ENCODE measurements at places on chromosomes 7 and 10. TPM values are rescaled to one million over a fixed set of nuclear protein-coding genes. Genes with fewer than 3 reads are reported as not detected.
A peak's percentile ranks its signal among the peaks of the same experiment; 100 is the strongest.

DNA sequence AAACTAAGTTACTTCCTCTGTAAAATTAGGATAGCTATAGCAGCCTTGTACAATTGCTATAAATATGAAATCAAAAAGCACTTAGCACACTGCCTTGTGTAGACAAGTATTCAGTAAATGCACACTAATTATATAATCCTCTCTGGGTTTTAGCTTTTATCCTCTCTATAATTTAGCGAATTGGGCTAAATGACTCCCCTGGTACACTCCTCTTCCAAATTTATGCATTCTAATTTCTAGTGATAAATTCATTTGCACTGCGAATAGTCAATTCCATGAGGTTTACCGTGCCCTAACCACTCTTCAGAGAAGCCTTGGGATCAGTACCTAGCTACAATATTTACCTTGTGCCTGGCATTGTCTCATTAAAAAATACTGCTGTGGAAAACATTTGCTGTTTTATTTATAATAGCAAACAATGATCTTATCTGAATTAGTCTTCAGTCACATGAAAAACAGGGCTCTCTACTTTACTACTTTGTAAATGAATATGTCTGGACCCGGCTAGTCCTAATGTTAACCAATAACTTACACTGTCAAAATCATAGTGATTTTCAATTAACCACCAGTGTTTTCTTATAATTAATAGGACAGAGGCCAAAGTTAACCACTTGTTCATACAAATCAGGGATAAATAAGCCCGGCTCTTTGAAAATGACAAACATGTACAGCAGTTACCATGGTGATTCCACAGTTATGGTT lies 577.9 kb downstream of the IPMK start:
- DNase-seq: no peak

DNA sequence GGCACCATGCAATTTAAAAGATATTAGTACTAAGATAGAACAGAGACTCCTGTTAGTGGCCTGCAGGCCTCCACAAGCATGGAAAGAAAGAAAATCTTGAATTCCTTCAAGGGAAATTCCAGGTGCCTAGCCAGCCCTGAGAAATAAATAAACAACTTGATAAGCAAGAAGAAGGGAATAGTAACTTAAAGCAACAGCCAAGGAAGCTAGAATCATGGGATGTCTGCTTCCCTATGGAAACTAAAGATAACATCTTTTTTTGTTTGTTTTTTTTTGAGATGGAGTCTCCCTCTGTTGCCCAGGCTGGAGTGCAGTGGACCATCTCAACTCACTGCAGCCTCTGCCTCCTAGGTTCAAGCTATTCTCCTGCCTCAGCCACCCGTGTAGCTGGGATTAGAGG lies 128.6 kb downstream of the SKIDA1 start:
- no peak for DNase-seq

The HPSE2 gene
- 3.3 TPM for total RNA-seq

- no peak for DNase-seq
Observed at GRCh38 chr7:33762911-33763306, 142.4 kb upstream of the BMPER start.

DNA sequence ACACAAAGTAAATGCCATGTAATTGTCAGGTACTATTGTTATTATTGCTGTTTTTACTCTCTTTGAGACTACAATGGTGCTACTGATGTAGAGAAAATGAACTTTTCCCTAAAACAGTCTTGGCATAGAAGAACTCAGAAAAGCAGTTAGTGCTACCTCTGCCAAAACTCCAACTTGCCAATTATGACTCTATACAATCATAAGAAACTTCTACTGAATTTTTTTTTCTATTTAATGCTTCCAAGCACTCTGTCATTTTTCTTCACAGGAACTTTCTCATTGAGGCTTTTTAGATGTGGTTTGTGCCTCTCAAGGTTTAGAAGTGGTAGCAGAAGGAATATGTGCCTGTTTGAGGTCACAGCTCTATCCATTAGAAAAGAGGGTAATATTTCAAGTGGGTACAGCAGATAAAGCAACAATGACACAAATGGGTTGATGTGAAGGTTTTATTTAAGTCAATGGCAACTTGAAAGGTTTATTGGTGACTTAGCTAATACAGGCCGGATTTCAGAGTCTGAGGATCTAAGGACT lies 64.0 kb upstream of the FERD3L start:
- peak; percentile 48 for DNase-seq

GRCh38 chr7:33459340-33459751 lies 330.0 kb downstream of the BBS9 start:
- peak; percentile 79 for DNase-seq

The CYP26A1 gene
- total RNA-seq: not detected

DNA sequence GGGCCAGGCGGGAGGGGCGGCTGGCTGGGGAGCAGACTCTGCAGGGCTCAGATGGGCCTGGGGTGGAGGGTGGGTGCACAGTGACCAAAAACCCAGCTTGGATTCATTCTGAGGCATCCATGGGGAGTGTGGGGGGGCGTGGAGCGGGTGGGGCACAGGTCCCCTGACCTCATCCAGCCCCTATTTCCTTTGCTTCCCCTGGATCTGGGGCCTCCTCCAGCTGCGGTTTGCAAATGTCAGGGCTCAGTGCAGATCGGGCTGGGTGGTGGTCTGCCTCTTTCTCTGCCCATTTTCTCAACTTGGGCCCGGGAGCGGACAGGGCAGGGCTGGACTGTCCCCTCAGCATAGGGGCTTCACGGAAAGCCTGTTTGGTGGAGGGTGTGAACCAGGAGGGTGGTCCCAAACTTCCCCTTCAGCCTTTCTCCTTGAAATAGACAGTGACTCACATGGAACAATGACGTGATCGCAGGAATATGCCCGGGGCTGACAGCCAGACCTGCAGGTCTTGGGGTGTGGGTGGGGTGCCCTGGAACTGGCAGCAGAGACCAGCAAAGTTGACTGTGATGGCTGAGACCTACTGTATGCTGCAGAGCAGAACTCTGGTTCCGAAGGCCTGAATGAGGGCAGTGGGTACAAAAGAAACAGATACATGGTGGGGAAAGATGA lies 72.9 kb upstream of the PODXL start:
- no peak for DNase-seq

GRCh38 chr10:111595173-111595572 lies 518.3 kb downstream of the ADRA2A start:
- no peak for DNase-seq

The FAM25C gene
- total RNA-seq: not detected

GRCh38 chr7:13290975-13291374 lies 603.5 kb downstream of the ARL4A start:
- no peak for DNase-seq

GRCh38 chr7:95205665-95206225 lies 118.6 kb downstream of the PON1 start:
- DNase-seq: no peak

DNA sequence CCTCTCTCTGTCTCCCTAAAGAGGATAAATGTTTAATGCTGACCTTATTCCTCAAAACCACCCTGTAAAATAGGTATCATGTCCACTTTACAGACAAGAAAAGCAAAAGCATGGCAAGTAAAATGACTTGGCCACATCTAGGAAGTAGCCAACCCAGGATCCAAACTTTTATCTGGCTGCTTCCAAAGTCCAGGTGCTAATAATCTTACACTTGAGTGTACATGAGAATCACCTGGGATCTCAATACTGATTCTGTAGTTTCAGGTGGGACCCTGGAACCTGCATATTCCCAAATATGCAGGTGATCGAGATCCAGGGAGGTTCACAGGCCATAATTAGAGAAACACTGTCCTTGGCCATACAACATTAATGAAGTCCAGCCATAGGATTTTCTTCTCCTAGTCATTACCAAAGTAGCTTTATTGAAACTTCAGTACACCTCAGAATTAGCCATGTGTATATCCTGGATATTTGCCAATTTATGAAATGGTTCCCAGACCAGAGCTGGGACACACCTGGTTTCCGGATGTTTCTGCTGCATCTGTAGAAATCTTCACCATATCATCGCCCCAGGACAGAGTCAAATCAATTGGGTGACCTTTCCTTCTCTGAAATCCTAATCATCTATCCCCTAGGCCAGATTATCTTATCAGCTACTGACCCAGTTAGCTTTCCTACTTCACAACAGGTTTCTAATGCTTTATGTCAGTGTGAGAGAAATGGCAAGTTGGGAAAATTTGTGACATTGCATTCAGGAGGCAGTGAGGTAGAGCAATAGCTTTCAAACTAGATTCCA lies 119.1 kb upstream of the KMT2E start:
- no peak for DNase-seq

The RASSF4 gene
- 44.3 TPM for total RNA-seq

- DNase-seq: no peak
Observed at GRCh38 chr7:30907527-30908267, 4.0 kb upstream of the AQP1 start.

The PRTFDC1 gene
- 12.5 TPM for total RNA-seq

The RNF32 gene
- total RNA-seq: 2.7 TPM

The KCNH2 gene
- 2.0 TPM for total RNA-seq

DNA sequence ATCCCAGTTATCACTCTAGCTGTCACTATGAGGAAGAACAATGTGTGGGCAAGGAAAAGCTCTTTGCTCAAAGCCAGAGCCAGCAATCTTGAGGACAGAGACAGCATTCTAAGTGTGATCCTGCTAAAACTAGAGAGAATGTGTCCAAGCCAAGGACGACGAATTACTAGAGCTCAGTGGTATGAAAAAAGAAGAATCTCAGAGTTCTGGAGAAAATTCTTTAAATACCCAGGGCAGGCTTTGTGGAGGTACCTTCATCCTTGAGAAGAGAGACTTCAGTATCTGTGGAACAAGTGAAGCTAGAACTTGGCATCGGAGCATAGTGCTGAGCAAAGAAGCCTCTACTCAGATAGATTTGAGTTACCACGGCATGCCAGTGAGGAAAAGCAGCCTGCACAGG lies 209.8 kb downstream of the TRIL start:
- no peak for DNase-seq

GRCh38 chr10:14144451-14144850 lies 186.3 kb downstream of the FRMD4A start:
- no peak for DNase-seq

The TFR2 gene
- total RNA-seq: 1.7 TPM

GRCh38 chr10:109931163-109931562 lies 7.9 kb upstream of the XPNPEP1 start:
- peak; percentile 66 for DNase-seq

DNA sequence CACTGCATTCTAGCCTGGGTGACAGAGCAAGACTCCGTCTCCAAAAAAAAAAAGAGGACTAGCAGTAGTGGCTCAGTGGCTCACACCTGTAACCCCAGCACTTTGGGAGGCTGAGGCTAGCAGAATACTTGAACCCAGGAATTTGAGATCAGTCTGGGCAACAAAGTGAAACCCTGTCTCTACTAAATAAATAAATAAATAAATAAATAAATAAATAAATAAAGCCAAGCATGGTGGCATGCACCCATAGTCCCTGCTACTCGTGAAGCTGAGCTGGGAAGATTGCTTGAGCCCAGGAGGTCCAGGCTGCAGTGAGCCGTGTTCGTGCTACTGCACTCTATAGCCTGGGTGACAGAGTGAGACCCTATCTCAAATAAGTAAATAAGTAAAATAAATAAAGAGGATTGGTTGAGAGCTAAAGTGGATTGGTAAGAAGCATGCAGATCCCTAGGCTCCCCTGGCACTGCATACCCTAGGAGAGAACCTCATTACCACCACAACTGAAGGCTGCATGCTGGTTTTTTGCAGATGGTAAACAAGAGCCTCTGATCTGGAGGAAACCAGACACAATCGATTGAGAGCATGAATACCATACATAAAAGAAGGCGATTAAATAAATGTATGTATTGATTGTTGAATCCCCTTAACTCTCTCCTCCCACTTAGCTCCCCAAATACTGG lies 163.2 kb downstream of the REEP3 start:
- DNase-seq: no peak

The FAM237B gene
- not detected for total RNA-seq

The FAM13C gene
- 9.5 TPM for total RNA-seq

DNA sequence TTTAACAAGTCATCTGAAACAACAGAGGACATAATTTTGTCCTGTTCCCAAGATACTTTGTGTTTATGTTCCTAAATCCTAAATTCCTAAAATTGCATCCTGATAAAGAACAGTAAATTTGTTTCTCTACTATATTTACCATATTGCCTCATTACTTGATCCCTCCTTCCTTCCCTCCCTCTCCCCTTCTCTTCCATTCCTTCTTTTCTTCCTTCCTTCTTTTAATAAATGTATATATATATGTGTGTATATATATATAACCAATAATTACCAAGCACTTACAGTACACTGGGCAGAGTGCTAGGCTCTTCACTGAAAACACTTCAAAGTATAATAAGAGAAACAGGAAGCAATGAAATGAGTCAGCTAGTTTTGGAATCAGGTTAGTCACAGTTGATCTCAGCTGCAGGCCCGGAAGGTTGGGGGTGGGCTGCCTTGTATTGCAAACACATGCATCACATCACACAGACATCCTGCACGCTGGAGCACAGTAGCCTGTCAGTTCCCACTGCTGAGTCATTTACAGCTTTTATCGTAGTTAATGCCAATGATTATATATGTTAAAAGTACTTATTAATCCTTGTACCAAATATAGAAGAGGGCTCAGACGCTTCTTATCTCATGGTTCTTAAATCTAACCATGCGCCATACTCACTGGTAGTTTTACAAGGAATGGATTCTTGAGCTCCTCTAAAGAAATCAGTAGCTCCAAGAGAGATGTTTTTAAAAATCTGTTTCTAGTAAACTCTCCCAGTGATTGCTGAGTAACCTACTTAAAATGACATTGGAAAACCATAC lies 551.7 kb downstream of the GRM8 start:
- peak; percentile 21 for DNase-seq

The CALML3 gene
- total RNA-seq: not detected

The TMEM225B gene
- 1.4 TPM for total RNA-seq

DNA sequence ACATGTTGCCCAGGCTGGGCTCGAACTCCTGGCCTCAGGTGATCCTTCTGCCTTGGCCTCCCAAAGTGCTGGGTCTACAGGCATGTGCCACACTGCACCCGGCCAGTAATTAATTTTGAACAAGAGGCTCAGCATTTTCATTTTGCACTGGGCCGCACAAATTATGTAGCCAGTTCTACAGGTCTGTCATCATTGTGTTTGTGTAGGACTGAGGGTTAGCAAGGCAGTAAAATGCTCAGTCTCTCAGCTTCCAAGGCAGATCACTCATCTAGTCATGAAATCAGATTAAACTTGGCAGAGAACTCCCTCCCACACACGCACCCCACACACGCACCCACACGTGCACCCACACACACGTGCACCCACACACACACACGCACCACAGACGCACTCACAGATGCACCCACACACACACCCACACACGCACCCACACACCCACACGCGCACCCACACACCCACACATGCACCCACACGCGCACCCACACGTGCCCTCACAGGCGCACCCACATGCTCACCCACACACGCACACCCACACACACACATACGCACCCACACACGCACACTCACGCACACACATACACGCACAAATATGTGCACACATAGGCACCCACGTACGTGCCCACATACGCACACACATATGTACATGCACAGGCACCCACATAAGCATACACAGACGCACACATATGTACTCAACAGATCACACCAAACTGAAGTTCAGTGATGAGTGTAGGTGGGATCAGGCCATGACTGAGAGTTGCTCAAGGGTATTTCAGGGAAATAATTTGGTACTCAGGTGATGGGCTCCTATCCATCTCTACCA lies 27.8 kb upstream of the PROSER2 start:
- no peak for DNase-seq

Measured in lung (tissue), 17 donors.